NCI-H510A (cell line): ENCODE measurements at places on chromosomes 5 and 9.
A peak's percentile ranks its signal among the peaks of the same experiment; 100 is the strongest.

DNA sequence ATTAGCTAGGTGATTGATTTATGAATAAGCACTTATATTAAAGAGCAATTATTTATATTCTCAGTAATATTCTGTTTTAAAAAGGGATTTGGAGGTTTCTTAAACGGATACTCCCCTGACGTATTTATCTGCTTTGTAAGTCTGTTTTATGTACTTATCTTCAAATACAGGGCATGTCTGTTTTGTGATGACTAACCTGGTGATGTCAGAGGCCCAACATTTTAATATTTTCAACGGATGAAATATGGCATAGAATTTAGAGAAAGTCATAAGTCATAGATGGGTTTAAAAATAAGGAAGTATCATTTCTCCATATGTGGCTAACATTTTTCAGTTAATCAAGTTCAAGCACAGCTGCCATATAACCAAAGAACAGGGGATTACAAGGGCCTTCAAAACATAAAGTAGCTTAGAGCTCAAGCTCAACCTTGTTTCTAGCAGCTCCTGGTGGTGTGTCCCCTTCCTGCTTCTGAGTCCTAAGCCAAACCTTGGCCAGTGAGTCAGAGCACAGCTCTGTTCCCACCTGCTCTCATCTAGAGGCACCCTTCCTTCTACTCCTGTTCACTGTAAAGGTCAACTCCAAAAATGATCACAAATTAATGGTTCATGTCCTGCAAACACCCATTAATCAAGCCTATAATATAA lies 131.4 kb downstream of the OXCT1 start:
- no peak for DNase-seq

- DNase-seq, result no peak
Observed at GRCh38 chr5:176817841-176818377, 7.5 kb downstream of the UNC5A start.

GRCh38 chr5:76682387-76682786 lies 33.5 kb upstream of the F2R start:
- no peak for DNase-seq

DNA sequence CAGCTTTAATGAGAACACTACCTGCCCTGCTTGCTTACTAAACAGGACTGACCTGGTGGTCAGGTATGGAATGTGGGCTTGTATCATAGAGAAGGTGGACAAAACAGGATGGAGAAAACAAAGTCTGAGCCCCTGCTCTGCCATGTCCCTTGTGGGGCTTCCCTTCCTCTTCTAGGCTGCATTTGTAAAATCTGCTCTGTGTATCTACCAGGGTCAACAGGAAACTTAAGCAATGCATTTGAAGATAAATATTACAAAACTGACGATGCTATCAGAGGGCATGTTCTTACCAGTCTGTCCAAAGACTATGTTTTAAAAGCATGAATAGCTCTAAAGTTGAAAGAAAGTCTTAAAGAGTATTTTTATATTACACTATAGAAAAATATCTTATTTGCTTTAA lies 228.7 kb downstream of the DCP2 start:
- DNase-seq, result no peak

DNA sequence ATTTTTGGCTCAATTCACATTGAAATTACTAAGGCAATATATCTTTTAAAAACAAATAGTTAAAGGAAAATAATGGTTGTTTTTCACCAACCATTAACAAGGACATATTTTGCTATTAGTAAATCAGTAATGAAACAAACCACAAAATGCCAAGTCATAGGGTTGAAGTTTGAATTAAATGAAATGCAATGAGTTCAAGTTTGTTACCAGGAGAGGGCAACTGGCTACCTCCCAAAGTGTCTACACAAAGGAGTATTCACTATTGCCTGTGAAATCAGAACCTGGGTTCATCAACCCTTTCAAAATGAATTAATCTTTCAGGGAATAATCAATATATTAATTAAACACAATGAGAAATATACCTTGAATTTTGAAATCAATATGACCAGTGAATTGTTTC lies 138.4 kb upstream of the DMRTA1 start:
- no peak for DNase-seq

DNA sequence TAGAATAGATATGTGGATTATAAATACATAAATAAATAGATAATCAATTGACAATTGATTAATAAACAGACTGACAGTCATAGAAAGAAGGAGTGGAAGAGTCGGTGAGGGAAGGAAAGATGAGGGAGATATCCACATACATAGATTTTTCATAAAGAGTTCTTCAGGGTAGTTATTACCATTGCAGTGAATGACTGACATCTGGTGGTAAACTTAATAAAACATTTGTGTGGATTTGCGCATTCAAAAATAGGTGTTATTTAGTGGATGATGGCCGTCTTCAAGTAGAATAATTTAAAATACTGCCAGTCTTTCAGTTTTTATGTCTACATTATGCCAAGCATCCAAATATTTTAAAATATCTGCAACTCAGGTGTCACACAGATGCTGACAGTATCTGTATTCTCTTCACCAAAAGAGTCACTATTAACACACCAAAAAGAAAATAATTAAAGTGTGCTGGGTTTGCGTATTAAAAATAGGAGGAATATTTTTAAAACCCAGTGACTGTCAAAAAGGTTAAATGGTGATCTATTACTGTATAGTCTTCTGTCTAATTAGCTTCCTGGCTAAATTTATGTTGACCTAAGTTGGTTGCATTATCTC lies 78.8 kb downstream of the GIN1 start:
- DNase-seq, result peak; percentile 3

GRCh38 chr5:62212648-62213047 lies 93.4 kb upstream of the KIF2A start:
- no peak for DNase-seq

- DNase-seq, result no peak
Observed at GRCh38 chr9:130226112-130226511, 39.4 kb upstream of the HMCN2 start.

DNA sequence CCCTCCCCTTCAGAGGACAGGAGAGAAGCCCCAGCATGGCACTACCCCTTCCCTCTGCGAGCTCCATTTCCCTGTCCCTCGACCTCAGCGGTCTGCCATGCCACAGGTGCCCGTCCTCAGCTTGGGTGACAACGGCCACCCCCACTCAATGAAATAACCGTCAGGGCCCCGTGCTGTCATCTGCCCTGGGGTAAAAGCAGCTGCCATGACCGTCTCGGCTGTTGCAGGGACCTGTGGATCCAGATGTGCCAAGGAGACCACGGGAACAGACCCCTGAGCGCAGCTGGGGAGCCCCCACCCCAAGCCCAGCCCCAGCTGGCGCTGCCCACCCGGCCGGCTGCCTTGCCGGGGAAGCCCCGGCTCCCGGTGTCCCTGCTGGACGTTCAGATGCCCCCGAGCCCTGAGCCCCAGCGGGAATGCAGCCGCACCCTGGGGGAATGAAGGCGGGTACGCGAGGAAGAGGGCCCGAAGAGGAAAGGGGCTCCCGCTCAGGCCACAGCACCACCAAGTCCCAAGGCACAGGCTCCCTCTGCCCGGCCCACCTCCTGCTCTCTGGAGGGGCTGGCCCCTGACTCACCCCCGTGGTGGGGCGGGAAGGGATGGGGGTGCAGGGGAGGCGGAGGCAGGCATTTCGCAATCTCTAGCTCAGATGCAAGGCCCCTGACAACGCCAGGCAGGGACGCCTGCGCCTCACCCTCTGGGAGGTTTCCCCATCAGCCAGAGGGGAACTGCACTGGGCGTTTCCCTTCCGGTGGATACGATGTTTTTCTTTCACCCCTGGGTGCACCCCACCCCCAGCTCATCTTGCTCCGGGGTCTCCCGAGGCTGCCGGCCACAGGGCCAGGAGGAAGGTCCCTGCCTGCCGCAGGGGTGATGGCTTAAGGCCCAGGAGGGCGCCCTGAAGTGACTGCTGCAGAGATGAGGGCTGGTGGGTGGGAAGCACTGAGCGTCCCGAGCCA lies 49.2 kb downstream of the NACC2 start:
- DNase-seq, result no peak

- DNase-seq, result no peak
Observed at GRCh38 chr9:94900222-94901018, 173.9 kb downstream of the AOPEP start.

DNA sequence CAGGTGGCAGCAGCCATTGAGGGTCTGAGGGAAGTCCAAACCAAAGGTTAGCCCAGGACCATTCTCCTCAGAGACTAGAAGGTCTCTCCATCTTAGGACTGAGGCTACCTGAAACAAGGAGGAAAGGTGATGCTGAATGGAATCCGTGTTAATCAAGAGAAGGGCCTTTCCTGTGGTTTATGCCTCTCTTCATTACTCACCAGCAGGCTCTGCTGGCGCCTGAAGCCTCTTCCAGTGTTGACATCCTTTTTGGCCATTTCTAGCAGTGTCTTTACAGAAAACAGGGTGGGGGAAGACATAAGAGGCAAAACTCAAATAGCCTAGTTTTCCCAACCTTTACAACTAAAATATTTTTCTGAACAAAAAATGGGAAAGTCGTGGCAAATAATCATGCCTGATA lies 98.0 kb downstream of the ENC1 start:
- DNase-seq, result no peak

DNA sequence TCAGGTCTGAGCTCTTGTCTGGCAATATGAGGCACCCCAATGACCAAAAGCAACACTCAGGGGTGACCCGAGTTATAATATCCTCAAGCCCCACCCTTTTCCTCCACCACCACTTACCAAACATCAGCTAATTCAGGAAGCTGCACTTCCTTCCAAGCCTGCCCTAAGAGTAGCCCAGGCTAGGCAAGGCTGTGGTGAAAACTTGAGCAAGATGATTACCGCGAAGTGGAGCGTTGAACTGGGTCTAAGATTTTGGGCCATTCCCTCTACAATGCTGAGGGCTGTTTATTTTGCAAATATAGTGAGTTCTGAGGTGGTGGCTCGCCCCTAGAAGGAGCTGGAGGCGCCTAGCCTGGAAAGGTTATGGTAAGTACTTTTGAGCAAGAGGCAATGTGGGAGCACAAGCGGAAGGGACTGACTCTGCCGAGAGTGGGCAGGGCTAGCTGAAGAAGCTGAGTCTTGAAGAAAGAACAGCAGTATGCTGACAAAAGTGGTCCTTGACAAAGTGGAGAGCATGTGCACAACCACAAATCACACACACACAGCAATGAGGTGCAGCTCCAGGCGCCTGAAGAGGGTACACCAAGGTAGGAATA lies at the start of gene HK3:
Gene HK3 (minus strand): TSS at position 51 of the 596 bp plus-strand sequence. CDS start 3,187 bp downstream, outside the sequence.
- no peak for DNase-seq

- no peak for DNase-seq
Observed at GRCh38 chr9:110750272-110750671, 81.7 kb downstream of the MUSK start.

DNA sequence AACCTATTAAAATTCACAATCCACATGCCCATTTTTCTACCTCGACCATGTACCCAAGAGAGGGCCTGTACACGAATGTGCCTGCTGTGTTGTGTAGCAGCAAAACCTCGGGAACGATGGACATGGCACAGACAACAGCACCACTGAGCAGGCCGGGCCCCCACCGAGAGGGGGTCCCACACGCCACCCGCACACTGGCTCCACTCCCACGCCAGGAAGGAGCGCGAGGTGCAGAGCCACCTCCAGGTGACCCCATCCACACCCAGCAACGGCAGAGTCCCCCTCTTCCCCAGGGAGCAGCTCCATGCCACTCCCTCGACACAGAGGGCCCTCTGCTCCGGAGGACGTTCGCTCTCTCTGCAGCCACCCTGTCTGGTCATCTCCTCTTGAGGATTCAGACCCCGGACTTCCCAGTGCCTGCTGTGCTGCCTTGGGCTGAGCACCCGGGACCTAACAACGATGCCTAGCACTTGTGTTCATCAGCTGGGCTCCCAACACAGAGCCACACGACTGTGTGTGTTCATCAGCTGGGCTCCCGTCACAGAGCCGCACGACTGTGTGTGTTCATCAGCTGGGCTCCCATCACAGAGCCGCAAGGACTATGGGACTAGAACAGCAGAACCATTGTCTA lies 25.3 kb upstream of the ADAMTS2 start:
- no peak for DNase-seq

- DNase-seq, result no peak
Observed at GRCh38 chr5:151661968-151662732, 24.6 kb downstream of the SPARC start.

DNA sequence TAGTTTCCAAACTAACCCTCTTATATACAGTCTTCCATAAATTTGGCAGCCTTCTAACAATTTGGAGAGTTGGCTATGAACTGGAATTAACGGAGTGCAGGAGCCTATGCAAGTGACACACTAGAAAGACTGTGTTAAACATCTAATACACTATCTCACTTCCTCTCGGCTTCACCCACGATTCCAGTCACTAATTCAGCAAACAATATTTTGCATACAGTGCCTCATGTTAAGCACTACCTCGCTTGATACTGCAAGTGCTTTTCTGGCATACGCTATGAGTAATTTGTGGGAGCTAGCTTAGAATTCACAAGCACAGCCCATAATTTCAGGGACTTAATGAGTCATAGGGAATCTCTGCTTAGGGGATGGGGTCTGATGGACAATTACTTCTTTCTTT lies 102.5 kb downstream of the ST8SIA4 start:
- no peak for DNase-seq
